ENCODE measurements at places on chromosomes 7 and 10. TPM values are rescaled to one million over a fixed set of nuclear protein-coding genes. Genes with fewer than 3 reads are reported as not detected.

DNAJC30 gene
- 3.3 TPM for total RNA-seq

TFR2 gene
- total RNA-seq = 2.8 TPM

SYNPO2L gene
- not detected for total RNA-seq

OPN4 gene
- not detected for total RNA-seq

AEBP1 gene
- total RNA-seq = 11.3 TPM

DKK1 gene
- 2.0 TPM for total RNA-seq

GRID2IP gene
- 3.5 TPM for total RNA-seq

GTF2IRD1 gene
- 20.7 TPM for total RNA-seq

RSPH10B gene
- total RNA-seq = 4.1 TPM

CTNNA3 gene
- 24.9 TPM for total RNA-seq

ZNF3 gene
- 49.7 TPM for total RNA-seq

MAGI2 gene
- total RNA-seq = 101 TPM

OR13A1 gene
- total RNA-seq = 0.45 TPM

TMEM176B gene
- 4.3 TPM for total RNA-seq

NPC1L1 gene
- total RNA-seq = not detected

AKR1B15 gene
- not detected for total RNA-seq

SCD gene
- total RNA-seq = 91.2 TPM

Data from cerebellum (tissue), 4 donors.